ENCODE measurements at places on chromosomes 5 and 9. TPM values are rescaled to one million over a fixed set of nuclear protein-coding genes. Genes with fewer than 3 reads are reported as not detected.

Gene KCNIP1
- polyA plus RNA-seq: 3.3 TPM

Gene TAF11L5
- not detected for polyA plus RNA-seq

Gene SHOC1
- polyA plus RNA-seq: 0.43 TPM

Gene OTP
- polyA plus RNA-seq: not detected

Gene CCL27
- not detected for polyA plus RNA-seq

DNA sequence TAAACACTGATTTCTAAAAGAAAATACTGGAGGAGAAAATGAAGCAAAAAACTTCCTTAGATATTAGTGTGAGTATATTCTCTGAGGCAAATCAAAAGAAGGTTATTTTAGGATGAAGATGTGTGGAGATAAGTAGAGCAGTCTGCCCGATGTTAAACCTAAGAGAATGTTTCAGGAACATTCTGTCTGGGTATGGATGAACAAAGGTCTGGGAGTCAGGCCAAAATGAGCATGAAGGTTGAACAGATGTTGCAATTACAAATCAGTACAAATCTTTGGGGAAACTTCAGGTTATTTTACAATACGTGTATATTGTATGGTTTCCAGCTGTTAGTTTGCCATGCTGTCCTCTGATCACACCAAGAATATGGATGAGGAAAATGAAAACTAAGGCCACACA is 14.4 kb upstream of the CEP78 start:
- no peak for DNase-seq

DNA sequence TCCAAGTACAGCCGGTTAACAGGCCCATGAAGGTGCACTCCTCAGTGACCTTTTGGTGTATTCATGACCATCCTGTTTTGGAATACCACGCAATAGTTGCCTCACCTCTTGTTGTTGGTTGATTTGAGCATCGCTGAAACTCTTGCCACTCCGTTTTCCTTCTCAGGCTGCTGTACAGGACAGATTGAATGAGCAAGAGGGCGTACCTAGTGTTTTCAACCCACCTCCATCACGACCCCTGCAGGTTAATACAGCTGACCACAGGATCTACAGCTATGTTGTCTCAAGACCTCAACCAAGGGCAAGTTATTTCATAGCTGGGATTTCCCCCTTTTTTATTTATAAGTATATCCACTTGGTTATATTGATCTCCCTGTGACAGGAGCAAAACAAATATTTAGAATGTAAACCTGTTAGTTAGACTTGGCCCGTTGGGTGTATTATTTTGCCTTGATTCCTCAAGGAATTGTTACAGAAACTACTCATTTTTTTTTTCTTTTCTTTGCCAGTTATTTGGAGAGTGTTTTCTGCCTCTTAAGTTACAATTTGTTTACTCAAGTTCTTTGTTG is 38.1 kb downstream of the FAF2 start:
- DNase-seq: no peak

- DNase-seq: no peak
Observed at GRCh38 chr5:15823398-15823797, 323.4 kb downstream of the FBXL7 start.

GRCh38 chr9:129160712-129161533 is 17.1 kb downstream of the IER5L start:
- no peak for DNase-seq

GRCh38 chr5:113054899-113055298 is 78.3 kb downstream of the DCP2 start:
- no peak for DNase-seq

DNA sequence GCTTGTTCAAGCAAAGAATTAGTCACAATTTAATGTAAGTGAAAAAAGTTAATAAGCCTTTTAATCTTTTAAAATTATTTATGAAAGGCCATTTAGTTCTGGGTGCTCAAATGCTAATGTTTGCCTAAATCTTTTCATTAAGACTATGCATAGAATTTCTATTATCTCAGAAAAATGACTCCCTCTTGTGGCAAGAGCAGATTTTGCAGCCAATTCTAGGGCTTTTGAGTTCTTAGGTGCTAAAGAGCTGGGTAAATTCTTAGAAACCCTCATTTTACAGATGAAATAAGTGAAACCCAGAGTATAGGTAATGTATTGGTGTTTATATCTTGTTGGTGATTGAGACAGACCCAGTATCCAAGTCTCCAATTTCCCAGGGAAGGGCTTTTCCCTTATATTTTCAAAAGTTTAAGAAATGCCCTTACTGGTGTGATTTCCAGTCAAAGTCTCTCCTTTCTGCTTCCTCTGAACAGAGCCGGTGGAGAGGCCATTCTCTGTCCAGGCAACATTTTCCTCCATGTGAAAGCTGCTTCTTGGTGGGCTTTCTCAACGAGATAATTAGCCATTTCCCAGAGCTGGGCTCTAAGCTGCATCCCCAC is 24.1 kb upstream of the PCSK5 start:
- DNase-seq: peak; percentile 36

GRCh38 chr5:163772241-163772640 is 266.8 kb downstream of the MAT2B start:
- no peak for DNase-seq

- no peak for DNase-seq
Observed at GRCh38 chr5:106600803-106601202, 1069.9 kb downstream of the EFNA5 start.

DNA sequence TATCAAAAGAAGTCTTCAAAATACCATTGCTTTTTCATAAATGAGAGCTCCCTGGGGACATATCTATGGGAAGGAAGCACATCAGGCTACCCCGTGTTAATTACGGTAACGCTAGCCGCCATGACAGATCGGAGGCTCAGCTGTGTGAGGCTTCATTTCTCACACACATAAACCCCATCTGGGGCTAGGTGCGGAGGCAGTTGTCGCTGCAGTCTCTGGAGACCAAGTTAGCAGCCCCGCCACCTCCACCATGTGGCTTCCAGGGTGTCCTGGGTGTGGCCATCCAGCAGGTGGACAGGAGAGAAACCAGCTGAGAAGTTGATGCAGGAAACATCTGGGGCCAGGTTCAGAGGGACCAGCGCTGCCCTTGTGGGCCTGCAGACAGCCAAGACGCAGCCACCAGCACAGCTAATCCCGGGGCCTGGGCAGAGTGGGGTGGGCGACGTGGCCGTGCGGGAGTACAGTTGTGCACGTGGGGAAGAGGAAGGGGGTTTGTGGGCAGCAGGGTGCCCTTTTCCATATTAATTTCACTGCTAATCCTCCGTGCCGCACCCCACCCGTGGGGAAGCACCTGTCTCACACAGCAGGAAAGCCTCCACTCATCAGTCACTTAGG is 426.5 kb downstream of the IRX1 start:
- no peak for DNase-seq

GRCh38 chr9:92325991-92326500 is 293 bp downstream of the CENPP start:
- DNase-seq: no peak

DNA sequence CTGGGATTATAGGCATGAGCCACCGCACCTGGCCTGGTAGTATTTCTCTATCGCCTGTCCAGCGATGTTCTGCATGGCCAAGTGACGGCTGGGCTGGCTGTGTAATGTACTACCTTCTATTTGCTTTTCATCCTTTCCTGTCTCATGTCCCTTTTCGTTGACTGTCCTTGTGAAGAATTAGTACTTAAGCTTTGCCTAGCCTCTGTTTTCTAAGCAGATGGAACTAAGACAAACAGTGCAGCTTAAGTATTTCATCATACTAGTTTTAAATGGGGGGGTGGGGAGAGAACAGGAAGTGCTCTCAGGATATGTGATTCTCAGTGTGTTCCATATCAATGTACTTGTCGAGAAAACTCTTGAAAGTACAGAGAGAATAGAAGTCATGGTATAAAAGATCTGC is 31.7 kb upstream of the CCL21 start:
- no peak for DNase-seq

DNA sequence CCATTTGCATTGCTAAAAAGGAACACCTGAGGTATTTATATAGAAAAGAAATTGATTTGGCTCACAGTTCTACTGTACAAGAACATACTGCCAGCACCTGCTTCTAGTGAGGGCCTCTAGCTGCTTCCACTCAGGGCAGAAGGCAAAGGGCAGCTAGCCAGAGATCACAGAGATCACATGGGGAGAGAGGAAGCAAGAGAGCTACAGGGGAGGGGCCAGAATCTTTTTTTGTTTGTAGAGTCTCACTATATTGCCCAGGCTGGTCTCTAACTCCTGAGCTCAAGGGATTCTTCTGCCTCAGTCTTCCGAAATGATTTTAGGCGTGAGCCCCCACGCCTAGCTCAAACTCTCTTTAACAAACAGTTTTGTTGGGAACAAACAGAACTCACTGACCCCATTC is 6.1 kb downstream of the SLCO4C1 start:
- DNase-seq: no peak

GRCh38 chr5:148924817-148925216 is 98.4 kb downstream of the ADRB2 start:
- DNase-seq: no peak
